ENCODE measurements at places on chromosomes 7 and 10.

- DNase-seq: no peak
These were observed 49.2 kb downstream of the SVIL start for GRCh38 chr10:29585488-29585976.

DNA sequence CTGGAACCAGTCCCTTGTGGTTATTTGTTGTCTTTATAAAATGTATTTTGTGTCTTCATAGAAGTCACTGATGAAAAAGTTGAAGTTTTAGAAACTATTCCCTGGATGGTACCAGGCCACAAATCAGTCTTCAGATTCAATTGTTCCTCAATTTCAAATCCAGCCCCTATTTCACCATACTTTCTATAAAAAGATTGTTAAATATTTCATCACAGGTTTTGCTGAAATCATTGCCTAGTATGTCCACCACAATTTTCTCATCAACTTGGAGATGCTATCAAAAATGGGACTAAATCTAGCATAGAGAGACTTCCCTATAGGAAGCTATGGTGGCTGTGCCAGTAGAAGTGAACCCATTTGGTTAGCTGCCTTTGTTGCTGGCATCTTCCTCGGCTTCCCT, 118.5 kb downstream of the RAB18 start:
- DNase-seq: no peak

DNA sequence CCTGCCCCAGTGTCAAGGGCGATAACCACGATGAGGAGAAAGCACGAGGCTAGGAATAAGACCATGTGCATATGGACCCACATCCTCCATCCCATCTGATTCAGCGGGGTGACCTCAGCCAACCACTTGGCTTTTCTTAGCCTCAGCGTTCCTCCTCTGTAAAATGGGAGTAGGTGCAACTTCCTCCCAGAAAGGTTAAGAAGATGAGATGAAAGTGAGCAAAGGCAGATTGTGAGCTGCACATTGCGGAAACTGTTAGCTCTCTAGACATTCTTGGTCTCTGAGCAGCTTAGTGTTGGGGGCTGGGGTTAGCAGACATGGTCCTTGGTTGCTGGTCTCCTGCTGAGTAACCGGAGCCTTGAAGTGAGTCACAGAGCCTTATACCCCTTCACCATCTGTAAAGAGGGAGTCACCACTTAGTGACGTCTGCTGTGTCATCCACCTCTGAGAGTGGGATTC, 497.3 kb upstream of the GALNT17 start:
- DNase-seq: no peak

DNA sequence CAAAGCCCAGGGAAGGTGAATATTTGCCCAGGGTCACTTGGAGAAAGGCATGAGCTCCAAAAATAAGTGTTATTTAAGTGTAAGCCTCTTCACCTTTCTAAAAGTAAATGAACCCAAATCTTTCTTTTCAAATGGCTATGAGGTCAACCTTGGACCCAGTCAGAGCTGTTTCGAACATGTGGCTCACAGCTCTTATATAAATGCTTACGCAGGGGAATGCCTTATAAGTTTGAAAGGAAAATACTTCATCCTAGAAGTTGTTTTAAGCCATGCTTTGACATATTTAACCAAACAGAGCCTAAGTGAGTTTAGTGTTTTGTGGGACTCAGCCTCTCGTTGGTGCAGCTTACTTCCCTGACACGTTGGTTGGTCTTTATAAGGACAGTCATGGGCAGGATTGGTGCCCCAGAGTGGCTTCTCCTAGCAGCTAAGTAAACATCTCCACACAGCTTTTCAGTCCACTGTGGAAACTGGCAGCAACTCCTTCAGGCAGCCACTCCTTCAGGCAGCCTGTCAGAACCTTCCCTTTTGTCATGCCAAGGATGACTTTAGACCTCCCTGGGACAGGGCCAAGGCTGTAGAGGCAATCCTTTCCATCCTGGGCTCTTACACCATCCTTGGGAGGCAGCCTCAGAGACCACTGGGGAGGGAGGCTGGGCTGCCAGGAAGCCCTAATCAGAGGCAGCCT, 43.6 kb downstream of the MINDY4 start:
- DNase-seq: no peak

GRCh38 chr7:124196519-124196918, 163.7 kb upstream of the TMEM229A start:
- DNase-seq: no peak

DNA sequence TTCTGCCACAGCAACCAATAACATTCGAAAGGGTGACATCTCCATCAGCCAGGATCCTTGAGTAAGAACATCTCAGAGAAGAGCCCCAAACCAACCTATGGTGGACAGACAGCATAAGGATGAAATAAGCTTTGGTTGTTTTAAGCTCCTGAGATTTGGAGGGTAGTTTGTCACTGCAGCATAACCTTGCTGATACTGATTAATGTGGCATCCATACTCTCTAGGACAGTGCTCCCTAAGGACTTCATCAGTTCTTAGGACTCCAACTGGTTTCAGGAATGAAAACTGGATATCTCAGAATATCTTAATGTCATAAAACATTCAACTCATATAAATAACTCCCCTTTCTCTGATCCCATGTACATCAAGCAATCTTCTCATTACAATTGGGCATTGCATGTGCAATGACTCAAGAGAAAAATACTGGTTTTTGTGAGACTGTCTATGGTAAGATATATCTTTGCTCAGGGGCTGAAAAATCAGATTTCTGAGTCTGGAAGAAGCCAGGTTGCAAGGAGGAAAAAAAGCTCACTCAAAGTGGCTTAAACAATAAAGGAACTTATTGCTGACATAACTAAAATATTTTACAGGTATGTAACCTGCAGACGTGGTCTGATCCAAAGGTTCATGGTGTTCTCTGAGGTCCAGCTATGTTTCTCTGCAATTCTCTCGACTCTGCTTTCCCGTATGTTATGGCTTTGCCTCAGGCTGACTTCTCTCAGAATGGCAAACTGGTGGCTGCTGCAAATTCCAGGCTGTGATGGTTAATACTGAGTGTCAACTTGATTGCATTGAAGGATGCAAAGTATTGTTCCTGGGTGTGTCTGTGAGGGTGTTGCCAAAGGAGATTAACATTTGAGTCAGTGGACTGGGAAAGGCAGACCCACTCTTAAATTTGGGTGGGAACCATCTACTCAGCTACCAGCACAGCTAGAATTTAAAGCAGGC, 65.7 kb downstream of the RAB11FIP2 start:
- no peak for DNase-seq

- no peak for DNase-seq
These were observed 282.4 kb downstream of the ADARB2 start for GRCh38 chr10:1454951-1455350.

- DNase-seq: no peak
These were observed 109.0 kb downstream of the VIPR2 start for GRCh38 chr7:159035571-159036073.

GRCh38 chr10:43210556-43210955, 56.3 kb downstream of the RASGEF1A start:
- DNase-seq: no peak

GRCh38 chr10:100998991-100999741, 442 bp upstream of the LZTS2 start:
- peak; percentile 68 for DNase-seq

- no peak for DNase-seq
These were observed 55.8 kb upstream of the FGFR2 start for GRCh38 chr10:121654021-121654545.

GRCh38 chr7:101832205-101832631, 14.8 kb downstream of the CUX1 start:
- no peak for DNase-seq

GRCh38 chr10:62911210-62911963, 95.2 kb upstream of the EGR2 start:
- DNase-seq: no peak

DNA sequence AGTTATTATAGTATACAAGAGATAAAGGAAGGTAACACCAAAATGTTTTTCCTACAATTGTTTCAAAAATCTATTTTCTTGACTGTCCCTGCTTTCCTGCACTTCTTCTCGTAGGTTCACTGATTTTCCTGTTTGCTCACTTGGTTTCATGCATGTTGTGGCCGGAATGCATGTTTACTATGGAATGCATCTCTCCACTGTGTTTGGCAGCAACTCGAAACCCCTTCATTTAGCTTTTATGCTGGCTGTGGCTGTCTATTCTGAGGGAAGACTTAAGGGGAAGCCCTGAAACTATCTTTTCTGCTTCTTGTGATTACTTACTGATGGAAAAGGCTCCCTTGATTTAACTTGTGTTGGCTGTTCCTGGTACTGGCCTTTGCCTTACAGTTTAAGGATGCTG, 120.3 kb downstream of the NRG3 start:
- DNase-seq: no peak

DNA sequence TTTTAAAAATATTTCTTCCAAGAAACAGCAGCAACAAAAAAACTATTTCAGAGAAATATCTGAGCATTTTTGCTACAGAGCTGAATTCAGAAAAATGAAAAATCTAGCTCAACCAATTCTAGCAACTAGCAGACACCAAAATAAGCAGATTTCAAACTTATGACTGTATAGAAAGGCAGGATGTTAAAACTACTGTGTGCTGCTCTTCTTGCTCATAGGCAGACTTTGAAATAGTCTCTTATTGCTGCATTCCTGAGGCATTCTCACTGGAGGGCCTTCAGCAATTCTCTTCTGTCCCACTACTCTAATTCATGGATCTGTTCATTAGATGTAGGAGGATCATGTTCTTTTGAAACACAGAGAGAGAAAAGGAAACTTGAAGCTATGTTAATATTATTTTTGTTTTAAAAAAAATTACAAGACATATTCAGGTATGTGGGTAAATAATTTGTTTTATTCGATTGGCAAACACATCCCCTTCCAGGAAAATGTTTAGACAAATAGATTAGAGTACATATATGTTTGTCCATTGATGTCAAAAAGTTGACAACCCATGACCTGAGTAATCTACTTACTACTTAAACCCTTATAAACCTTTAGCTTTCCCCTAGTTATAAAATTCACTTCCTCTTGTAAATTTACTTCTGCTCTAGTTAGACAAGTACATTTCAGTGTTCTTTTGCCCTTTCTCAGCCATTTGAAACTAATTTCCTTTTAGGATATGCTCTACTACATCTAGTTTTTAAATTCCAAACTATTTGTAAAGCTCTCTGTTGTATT, 428.2 kb upstream of the POT1 start:
- no peak for DNase-seq

DNA sequence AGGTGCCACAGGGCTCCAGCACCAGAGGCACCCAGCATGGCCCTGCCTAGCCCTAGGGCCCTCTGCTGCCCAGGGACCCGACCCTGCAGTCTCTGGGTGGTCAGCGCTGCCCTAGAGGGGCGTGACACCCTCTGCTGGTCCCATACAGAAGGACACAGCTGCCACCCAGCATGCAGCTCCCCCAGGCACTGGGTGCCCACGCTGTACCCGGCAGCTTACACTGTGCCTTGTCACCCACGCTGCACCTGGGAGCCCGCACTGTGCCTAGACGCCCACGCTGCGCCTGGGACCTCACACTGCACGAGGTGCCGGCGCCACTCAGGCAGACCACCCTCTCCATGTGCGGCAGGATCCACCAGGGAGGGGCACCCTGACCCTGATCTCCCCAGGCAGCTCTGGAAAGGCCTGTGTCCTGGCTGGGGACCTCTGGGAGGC, 55.2 kb downstream of the PWWP2B start:
- DNase-seq: no peak

- DNase-seq: no peak
These were observed 120.2 kb downstream of the TNS3 start for GRCh38 chr7:47461746-47462145.

DNA sequence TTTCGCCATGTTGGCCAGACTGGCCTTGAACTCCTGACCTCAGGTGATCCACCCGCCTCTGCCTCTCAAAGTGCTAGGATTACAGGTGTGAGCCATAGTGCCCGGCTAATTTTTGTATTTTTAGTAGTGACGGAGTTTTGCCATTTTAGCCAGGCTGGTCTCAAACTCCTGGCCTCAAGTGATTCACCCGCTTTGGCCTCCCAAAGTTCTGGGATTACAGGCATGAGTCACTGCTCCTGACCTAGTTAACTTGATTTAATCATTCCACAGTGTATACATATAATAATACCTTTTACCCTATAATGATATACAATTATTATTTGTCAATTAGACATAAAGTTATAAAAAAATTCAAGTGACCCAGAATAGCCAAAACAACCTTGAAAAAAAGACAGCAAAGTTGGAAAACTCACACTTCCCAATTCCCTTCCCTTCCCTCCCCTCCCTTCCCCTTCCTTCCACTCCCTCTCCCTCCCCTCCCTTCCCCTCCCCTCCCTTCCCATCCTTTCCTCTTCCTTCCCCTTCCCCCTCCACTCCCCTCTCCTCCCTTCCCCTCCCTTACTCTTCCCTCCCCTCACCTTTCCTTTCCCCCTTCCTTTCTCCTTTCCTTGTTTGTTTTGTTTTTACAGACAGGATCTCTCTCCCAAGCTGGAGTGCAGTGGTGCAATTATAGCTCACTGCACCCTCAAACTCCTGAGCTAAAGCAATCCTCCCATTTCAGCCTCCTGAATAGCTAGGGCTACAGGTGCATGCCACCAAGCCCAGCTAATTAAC, 14.8 kb upstream of the ZMIZ2 start:
- no peak for DNase-seq

DNA sequence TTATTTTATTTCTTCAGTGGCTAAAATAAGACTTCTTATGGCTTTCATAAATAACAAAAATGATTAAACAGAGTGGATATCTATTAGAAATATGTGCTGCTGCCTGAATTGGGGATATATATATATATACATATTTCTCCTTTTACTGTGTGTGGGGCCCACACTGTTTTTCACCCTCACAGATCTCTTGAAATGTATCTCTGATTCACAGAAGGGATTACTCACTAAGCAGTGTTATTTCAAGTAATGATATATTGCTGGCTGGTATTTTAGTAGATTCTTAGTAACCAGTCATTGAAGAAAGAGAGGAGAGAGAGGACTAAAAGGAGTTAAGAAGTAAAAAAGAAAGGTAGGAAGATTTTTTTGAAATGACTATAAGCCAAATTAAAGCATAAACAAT, 308.6 kb upstream of the NRP1 start:
- no peak for DNase-seq

DNA sequence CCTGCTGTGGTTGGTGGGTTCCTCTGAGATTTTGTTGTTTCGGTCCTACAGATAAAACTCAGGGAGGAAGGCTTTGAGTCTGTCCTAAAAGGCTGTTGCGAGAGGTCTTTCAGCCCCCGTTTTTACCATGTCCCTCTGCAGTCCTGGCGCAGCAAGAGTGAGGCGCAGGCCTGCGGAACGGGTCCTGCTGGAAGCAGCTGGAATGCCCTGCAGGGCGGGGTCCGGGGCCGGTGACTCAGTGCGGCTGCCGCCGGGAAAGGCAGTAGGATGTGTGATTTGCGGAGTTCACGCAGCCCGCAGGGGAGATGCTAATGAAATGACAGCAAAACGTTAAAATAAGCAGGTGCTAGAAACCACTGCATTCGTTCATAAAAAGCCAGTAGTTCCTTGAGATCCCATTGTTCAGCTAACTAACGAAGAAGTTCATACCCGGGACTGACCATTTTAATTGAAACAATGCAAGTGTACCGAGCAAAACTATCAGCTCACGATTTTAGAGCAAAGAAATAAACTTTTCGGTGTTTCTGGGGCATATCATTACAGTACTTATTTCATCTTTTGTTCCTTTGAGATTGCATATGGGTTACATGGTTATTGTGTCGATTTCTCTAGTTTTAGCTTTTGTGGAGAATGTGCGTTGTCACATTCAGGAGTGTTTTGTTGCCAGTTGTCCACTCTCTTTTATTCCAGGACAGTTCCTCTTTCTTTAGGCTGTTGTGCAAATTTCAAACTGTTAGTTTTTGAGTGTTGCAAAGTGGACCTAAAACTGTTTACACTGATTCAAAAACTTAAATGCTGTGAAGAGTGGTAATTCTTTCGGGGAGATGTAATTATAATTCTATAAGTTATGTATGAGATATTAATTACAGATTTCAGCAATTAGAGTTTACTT, 783 bp downstream of the ANLN start:
- DNase-seq: peak; percentile 44

GRCh38 chr10:14499601-14499904, 168.8 kb upstream of the FRMD4A start:
- DNase-seq: no peak
